ENCODE measurements at places on chromosomes 6 and 20. TPM values are rescaled to one million over a fixed set of nuclear protein-coding genes. Genes with fewer than 3 reads are reported as not detected.

PNLDC1 gene
- not detected for total RNA-seq

COX4I2 gene
- not detected for total RNA-seq

PDYN gene
- total RNA-seq = not detected

KCNK16 gene
- not detected for total RNA-seq

AKAP12 gene
- total RNA-seq = 5.3 TPM

Measured in SJSA1 (cell line).